NCI-H1417 (cell line): ENCODE measurements at places on chromosomes 3 and 15.

GRCh38 chr15:56639631-56640030 lies 93.7 kb downstream of the ZNF280D start:
- DNase-seq = no peak

GRCh38 chr15:100073982-100074381 lies 267.8 kb downstream of the ADAMTS17 start:
- DNase-seq = no peak

DNA sequence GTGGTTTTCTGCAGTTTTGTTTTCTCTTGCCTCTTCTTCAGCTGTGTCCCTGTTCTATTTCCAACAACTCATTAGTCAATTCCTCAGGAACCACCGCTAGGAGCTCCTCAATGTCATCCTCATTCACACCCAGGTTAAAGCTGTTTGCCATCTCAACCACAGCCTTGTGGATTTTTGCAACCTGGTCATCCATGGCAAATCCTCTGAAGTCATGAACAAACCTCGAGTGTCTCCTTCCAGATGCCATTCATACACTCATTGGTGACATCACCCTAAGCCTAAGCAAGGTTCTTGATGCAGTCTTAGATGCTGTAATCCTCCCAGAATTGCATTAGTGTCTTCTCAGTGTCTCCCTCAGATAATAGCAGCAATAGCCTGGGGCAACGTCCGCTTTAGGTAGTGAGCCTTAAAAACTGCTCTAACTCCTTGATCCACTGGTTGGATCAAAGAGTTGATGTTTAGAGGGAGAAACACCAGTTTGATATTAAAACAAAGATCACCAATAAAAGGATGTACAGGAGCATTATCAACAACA lies 31.5 kb upstream of the ZNF502 start:
- DNase-seq = no peak

GRCh38 chr15:86570738-86571137 lies 491.1 kb downstream of the AGBL1 start:
- DNase-seq = no peak

GRCh38 chr15:70528270-70528706 lies 235.1 kb downstream of the UACA start:
- peak; percentile 44 for DNase-seq
